ENCODE measurements at places on chromosomes 3 and 15. TPM values are rescaled to one million over a fixed set of nuclear protein-coding genes. Genes with fewer than 3 reads are reported as not detected.

TLR9 gene
- 0.17 TPM for total RNA-seq

STARD9 gene
- total RNA-seq = 45.8 TPM

DPPA2 gene
- 2.1 TPM for total RNA-seq

ANKUB1 gene
- not detected for total RNA-seq

SCAANT1 gene
- not detected for total RNA-seq

RASGRP1 gene
- 7.6 TPM for total RNA-seq

SLC25A20 gene
- 14.8 TPM for total RNA-seq

ECE2 gene
- total RNA-seq = 0.57 TPM

XIRP1 gene
- total RNA-seq = 2.2 TPM
